ENCODE measurements at places on chromosomes 11 and 22.

GRCh38 chr22:39343259-39344045 is 6.3 kb upstream of the SYNGR1 start:
- DNase-seq, result peak; percentile 51

DNA sequence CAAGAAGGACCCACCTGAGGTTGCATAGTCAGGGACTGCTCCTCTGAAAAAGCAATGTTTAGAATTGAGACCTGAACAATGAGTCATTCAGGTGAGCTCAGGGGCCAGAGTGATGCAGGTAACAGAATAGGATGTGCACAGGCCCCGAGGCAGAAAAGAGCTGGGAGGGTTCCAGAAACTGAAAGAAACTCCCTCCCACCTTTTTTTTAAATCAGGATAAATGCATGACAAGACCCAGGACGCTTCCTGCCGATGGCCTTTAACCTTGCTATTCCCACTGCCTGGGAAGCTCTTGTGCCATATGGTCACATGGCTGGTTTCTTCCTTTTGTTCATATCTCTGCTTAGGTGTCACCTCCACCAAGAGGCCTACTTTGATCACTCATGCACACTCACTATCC is 214.2 kb upstream of the ZBED5 start:
- no peak for DNase-seq

DNA sequence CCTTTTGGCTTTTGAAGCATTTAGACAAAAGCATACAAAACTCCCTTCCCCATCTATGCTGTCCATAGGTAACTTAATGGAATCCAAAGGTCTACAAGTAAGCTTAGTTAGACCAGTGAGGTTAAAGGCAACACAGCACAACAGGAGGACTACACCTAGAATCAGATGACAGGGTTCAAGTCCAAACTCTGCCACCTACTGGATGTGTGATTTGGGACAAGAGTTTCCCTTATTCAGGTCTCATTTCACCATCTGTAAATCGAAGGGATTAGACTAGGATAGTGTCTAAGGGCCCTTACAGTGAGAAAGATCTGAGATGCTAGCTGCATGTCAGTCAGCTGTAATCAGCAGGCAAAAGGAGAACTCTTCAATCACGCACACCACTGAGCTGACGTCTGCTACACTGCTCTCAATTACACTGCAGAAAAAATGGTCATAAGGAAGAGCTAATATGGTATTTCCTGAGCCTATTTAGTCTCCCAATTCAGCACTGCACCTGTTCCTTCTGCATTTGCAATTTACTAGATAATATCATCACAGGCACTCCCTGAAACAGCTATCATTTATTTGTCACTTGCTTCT is 82.2 kb downstream of the SERGEF start:
- DNase-seq, result no peak

DNA sequence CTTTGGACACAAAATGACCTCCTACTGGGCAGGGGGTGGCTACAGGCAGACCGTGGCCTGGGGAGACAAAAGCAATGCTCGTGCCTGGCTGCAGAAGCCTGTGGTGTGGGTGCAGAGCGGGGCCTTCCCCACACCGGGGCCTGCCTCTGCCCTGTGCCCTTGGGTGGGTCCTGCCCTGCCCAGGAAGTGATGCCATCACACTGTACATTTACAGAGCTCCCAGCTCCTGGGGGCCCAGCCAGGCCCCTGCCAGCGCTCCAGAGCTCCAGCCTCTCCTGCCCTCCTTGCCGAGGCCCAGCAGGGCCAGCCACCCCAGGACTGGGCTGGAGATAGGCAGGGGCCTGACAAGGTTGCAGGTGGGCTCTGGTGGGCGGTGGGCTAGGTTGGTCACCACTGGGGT is 40.1 kb downstream of the MUC5B start:
- no peak for DNase-seq

- no peak for DNase-seq
Observed at GRCh38 chr11:35424157-35424940, 5.0 kb upstream of the SLC1A2 start.

DNA sequence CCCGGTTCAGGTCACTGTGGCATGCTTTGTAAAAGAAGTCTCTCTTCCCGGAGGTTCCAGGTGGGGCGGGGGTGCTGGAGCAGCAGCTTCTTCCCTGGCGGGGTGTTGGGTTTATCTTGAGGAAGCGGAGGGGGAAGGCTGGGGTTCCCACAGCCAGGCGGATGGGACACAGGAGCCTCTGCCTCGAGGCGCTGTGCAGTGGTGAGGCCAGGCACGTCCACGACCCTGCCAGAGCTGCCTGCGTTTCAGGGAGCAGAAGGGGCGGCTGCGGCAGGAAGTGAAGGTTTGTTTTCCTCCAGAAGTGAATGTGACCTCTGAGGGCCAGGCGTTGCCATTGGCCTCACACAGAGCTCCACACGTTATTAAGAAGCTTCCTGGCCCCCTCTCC is 20.1 kb upstream of the ADORA2A start:
- no peak for DNase-seq

DNA sequence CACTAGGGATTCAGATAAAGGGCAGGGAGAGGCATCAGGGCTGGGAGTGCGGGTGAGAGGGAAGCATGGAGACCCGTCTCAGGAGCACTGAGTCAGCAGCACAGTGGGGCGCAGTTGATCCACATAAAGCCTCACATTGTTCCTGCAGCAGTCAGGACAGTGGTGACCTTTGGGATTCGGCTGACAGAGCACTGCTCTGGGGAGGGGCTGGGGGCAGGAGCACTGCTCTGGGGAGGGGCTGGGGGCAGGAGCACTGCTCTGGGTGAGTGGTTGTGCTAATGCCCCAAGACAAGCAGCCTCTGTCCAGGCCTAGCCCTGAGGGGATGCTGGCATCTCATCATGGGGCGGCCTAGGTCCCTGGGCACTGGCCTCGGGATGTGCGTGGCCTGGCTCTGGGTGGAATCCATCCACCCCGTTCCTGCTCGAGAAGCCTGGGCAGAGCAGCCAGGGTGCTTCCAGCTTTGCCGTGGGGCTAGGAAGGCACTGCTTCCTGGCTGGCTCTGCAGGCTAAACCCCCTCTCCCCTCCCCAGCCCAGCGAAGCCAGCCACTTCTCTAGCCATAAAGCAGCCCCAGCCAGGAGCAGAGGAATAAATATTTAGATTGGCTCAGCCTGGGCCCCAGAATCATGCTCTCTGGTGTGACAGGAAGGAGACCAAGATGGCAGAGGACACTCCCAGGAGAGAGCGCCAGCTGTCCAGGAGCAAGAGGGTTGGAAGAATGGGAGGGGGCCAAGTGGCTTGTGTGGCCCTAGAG is 7.3 kb downstream of the OAF start:
- DNase-seq, result no peak

DNA sequence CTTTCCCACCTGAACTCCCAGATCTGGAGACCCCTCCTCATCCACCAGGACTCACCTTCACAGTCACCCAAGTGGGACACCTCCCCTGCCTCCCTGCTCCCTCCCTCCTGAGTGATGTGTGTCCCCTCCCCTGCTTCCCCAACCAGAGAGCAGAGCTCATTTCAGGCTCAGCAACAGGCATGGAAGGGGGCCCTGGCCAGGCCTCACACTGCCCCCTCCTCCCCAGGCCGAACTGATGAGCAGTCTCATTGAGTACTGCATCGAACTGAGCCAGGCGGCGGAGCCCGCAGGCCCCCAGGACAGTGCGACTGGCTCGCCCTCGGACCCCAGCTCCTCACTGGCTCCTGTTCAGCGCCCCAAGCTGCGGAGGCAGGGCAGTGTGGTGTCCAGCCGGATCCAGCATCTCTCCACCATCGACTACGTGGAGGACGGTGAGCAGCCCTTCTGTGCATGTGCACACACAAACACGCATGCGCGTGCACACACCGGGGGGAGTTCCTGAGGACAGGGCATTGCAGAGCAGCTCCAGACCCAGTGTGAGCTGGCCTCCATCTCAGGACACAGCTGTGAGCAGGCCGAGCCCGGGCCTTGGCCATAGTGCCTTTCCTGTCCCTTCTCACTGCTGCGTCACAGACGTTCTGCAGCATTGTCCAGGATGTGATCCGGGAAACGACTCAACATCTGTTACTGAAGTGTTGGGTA is 17.8 kb upstream of the NEAT1 start:
- DNase-seq, result no peak

- no peak for DNase-seq
Observed at GRCh38 chr22:41290262-41291221, 4.6 kb upstream of the RANGAP1 start.

- no peak for DNase-seq
Observed at GRCh38 chr11:74283580-74284180, 27.8 kb downstream of the P4HA3 start.

DNA sequence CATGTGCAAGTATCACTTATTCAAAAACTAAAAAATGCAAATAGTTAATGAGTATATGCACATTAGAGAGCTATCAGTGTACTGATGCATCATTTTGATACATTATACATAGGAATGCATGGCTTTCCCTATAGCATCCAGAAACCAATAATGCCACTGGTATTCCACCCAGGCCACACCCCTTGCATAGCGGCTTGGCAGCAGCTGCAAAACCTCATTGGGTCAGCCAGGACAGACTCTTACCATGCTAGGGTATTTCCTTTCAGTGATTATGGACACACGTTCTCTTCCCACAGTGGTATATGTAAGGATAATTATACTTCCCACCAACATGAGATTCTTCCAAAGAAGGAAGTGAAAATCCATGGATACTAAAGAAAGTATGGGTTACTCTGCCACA is 145.9 kb upstream of the PITPNB start:
- no peak for DNase-seq

- no peak for DNase-seq
Observed at GRCh38 chr22:33524511-33525260, 395.6 kb downstream of the LARGE1 start.

- DNase-seq, result no peak
Observed at GRCh38 chr11:21480240-21480639, 712.6 kb upstream of the ANO5 start.

DNA sequence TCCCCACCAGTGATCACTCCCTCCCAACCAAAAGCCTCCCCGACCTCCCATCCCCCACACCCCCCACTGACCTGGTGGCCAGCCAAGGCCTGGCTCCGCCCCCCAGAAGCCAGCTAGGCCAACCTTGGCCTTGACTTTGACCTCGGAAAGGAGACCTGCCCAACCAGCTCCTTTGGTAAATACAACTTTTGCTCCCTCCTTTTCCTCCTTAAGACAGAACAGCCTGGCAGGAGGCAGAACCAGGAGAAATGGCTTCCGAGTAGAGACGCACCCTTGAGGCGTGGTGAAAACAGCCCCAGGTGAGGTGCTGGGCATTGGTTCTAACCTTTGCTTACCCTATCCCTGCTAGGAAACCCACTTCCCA is 27.0 kb downstream of the PLEKHA7 start:
- no peak for DNase-seq

- DNase-seq, result no peak
Observed at GRCh38 chr11:11208994-11209393, 144.1 kb downstream of the CSNK2A3 start.

- no peak for DNase-seq
Observed at GRCh38 chr11:107257710-107258109, 199.9 kb downstream of the CWF19L2 start.

DNA sequence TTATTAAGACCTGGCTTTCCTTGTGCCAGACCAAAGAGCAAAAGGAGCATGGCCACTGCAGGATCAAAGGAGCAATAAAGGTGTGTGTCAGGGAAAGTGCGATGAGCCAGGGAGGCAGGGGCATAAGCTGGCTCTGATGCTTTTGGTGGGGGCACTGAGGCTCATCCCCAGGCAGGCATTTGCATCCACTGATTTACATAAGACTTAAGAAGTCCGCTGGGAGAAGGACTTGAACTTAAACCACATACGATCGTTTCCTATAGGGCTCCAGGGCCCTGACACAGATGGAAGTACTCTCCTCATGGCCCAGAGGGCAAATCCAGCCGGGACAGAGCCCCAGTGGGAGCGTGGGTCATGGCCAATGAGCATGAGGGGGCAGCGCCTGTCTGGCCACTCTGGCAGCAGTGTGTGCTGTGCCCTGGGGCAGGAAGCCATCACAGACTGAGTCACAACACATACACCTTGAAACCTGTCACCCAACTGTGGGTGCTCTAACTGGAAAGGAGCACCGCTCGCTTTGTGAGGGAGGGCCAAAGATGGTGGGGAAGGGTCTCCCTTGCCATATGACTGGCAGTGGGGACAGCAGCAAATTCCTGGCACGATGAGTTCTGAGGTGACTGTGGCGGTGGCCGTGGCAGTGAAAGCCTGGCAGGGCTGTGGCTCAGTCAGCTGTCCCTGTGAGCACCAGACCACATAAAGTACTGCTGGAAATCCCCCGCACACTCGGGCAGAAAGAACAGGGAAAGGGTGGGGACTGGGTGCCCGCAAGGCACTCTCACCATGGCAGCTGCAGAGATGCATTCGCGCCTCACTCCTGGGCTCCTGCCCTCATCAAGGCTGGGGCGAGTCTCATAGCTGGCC is 79.4 kb upstream of the LMO1 start:
- DNase-seq, result no peak

DNA sequence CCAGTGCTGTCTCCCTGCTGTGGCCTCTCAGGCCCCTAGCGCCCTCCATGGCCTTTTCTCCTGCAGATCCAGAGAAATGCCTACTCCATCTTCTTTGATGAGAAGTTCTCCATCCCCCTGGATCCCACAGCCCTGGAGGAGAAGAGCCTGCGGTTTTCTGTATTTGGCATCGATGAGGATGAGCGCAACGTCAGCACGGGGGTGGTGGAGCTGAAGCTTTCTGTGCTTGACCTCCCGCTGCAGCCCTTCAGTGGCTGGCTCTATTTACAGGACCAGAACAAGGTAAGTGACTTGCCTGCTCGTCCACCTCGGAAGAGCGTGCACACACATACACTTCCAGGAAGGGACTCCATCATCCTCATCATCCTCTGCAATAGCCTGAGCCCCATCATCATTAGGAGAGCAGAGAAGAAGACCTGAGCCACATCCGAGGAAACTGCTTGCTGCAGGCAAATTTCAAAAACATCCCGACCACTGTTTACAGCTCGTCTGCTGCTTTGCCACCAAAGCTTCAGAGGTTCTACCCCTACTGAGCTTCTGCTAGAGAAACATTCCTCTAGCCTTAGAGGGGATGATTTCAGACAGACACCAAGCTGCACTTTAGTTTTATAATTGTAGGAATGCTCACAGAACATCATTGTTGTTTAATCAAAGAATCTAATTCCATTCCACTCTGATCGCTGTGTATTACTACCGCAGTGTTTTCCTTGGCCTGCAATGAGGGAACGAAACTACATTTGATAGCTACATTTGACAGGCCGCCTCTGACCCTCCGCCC is 12.9 kb upstream of the RHOD start:
- DNase-seq, result no peak

DNA sequence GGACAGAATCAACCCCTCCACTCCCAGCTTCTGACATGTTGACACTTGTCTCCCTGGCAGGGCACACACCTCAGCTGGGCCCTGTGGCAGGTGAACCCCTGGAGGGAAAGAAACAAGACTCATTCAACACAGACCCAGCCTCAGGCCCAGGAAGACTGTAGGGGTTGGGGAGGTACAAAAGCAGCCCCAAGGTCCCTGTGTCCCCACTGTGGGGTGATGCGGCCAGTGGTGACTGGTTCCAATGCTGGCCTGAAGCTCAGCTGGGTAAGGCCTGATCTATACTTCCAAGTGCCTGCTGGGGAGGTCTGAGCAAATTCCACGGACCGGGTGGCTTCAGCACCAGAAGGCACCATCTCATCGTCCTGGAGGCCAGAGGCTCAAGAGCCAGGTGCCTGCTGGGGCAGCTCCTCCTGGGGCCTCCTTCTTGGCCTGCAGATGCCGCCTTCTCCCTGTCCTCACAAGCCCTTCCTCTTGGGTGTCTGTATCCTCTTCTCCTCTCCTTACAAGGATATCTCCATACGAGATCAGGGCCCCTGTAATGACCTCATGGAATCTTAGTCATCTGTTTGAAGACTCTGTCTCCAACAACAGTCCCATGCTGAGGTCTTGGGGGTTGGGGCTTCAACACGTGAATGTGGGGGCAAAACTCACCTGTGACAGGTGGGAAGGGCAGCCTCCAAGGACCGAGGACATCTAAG is 1492.1 kb downstream of the BRD1 start:
- no peak for DNase-seq

- no peak for DNase-seq
Observed at GRCh38 chr22:46537225-46537945, at the start of gene CELSR1. Gene CELSR1, minus strand, starts transcription at chr22:46537620. Its CDS starts 450 bp downstream, at chr22:46537170.
